Stimulated activated CD4-positive, alpha-beta T cell treated with anti-CD3 and anti-CD28 coated beads, Interleukin-12 subunit alpha, Interleukin-12 subunit beta, amount 100 ng/mL, for 4 hours (primary cell): ENCODE measurements at places on chromosomes 3 and 15.

DNA sequence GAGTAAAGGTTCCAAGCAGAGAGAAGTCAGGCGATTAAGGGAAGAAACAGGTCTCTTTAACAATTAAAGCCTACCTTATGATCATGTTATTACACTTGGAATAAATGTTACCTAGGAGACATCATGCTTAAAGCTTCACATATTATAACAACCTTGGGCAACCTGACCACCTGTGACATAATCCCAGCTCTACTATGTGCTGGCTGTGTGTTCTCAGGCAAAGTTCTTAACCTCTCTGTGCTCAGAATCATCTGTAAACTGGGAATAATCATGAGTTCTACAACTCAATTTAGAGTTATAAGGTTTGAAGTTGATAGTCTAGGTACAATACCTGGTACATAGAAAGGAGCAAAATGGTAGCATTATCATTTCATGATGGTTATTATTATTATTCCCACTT lies 159.3 kb downstream of the MAGI1 start:
- no peak for DNase-seq

DNA sequence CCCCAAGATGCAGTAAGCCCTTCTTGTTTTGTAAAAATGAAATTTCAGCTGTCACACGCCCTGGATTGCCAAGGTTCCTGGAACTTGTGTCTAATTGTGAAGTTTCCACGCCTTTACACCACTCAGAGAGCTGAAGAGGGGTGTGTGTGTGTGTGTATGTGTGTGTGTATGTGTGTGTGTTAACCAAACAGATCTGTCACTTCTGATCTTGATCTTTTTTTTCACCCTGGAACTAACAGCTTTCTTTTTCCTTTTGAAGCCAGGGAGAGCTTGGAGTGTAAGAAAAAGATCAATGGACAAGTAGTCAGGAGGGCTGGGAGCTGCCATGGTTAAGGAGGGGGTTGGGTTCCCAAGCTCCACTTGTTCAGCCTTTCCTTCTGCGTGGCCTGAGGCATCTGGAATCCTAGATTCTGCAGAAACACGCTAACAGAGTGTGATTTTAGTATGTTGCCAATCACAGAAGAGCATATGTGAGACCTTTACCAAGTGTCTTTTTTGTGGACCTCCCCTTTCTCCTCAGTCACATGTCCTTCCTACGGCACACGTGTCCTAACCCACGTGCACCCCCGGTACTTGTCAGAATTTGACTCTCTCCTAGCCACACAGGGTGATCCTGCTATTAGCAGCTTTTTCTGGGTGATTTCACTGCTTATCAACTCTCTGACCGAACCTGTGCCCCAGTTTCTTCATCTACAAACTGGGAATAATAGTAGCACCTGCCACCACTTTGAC lies 11.5 kb downstream of the TIMP4 start:
- DNase-seq, result no peak

- no peak for DNase-seq
Measured at GRCh38 chr3:11570251-11570650, 73.5 kb downstream of the VGLL4 start.

DNA sequence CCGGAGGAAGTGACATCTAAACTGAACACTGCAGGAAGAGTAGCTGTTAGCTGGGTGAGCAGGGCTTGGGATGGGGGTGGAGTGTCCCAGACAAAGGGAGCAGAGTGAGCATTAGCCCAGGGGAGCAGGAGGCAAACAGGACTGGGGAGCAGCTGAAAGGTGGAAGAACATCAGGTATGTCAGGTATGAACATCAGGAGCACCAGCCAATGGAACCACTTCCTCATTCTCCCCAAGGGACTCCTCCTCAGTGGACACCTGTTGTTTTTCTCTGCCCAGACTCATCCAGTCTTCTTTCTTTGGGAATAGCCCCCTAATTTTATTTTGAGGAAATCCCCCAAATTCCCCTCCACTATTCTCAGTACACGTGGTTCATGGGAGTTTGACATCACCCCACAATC lies 107.7 kb upstream of the RAD18 start:
- DNase-seq, result no peak

DNA sequence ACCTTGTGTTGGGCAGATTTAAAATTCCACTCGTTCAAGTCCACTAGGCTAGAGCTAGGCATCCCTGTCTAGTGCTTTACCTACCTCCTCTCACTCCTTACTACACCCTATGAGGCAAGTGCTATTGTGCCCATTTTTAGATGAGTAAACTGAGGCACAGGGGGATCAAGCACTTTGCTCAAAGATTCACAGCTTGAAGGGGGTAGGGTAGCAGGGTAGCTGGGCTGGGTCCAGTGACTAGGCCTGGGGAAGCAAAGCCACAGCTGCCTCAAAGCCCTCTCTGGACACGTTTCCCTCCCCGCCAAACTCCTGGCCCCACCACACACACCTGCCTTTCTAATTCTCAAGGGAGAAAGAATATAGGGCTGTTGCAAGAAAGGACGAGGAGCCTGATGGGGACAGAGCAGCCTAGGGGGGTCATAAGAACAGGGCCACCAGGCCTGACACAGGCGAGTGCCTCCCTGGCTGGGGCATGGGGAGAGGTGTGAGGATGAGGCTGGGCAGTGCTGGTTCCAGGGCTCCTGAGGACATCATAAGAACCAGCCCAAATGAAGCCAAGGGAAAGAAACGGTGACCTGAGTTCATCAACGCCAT lies 34.8 kb upstream of the SFMBT1 start:
- no peak for DNase-seq

- no peak for DNase-seq
Measured at GRCh38 chr3:146491303-146491702, 21.9 kb upstream of the PLSCR2 start.

DNA sequence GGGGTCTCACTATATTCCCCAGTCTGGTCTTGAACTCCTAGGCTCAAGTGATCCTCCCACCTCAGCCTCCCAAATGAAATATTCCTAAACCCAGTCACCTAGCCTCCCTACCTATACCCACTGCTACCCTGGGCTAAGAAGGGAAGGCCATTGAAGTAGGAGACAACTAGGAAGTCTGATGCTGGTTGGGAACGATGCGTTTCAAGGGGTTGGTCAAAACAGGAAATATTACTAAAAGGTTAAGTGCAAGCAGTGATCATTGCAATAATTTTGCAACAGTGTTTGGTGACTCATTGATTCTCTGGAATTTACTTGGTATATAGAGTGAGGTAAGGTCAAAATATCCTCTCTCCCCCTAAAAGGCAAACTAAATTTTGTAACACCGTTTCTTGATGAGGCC lies 4.6 kb upstream of the UQCRC1 start:
- DNase-seq, result no peak

DNA sequence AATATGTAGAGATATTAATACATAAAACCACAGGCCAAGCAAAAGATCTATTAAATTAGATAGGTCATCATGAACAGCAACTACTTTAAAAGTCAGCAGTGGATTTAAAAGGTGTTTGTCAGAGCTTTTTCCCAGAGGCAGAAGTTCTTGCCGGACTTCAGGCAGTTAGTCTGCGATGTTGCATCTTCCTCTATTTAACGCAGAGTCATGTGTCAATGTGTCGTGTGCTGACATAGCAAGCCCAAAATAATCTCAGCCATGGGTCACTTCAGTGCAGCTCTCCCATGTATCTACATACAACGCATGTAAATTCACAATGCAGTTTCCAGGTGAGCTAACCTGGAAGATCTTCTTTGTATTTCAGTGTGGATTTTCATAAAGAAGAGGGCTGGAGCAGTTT lies 8.0 kb upstream of the TMEM212 start:
- no peak for DNase-seq
